MCF 10A (cell line): ENCODE measurements at places on chromosomes 6 and 20.

GRCh38 chr6:159800141-159800865 is at the start of gene PNLDC1:
Gene PNLDC1 (plus strand): TSS chr6:159800276. CDS start chr6:159800308, 32 bp downstream.
- DNase-seq: no peak

- no peak for DNase-seq
Measured at GRCh38 chr6:20704325-20705025, 170.2 kb downstream of the CDKAL1 start.

- DNase-seq: no peak
Measured at GRCh38 chr6:111804627-111805235, 68.5 kb downstream of the FYN start.

- DNase-seq: peak; percentile 11
Measured at GRCh38 chr6:27889628-27890444, 22.4 kb downstream of the OR2B2 start.

DNA sequence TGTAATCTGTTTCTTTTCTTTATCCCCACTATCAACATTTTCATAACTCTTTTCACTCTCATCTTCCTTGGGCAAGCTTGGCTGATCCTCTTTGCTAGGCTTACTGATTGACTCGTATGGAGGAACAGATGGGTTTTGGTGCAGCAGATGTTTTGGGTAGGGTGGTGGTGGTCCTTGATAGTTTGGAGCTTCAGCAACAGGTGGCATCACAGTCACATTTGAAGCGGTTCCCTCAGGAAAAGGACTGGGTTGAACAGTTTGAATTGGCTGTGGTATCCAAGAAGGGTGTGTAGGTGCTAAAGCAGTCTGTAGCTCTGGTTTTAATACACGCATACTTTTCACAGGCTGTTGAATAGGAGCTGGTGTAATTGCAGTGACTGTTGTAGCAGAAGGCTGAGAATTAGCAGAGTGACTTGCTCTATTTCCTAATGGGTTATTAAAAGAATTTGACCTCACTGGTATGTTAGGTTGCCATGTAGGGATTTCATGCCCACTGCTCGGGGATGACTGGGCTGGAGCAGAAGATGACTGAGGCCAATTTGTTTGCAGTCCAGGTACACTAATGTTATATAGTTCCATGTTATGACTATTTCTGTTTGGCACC is 34.5 kb downstream of the LATS1 start:
- DNase-seq: no peak

GRCh38 chr6:75114195-75114594 is 91.7 kb downstream of the COL12A1 start:
- DNase-seq: no peak

DNA sequence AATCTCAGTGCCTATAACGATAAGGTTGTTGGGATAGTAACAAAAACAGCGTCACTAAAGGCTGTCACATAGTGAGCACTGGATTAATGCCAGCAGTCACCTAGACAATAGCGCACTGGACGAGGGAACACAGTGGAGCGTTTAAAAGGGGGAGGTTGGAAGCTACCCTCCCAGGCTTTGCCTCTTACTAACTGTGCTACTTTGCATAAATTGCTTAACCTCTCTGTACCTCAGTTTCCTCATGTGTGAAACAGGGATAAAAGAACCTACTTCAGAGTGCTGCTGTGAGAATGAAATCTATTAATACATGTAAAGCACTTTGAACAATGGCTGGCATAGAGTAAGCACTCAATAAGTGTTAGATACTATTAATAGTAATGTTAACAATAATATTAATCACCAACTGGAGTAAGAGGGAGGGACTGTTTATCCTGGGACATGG is 10.5 kb downstream of the BCL2L1 start:
- DNase-seq: peak; percentile 28

DNA sequence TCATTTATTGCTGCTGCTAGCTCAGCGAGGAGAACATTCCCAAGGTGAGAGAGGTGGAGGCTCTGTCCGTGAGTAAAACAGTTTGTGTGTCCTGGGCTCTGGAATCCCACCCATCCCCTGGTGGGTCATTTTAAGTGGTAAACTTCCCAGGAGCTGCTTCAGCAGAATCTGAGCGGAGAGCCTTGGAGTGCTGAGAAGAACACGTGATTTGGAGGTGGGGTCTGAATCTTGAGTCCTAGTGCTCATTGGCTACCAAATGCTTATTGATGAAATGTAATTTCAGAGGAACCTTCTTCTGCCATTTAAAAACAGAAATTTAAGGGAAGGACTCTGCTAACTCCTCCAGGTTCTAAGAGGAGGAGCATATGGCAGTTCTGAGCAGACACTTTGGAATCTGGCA is 132.4 kb downstream of the CDH26 start:
- no peak for DNase-seq

DNA sequence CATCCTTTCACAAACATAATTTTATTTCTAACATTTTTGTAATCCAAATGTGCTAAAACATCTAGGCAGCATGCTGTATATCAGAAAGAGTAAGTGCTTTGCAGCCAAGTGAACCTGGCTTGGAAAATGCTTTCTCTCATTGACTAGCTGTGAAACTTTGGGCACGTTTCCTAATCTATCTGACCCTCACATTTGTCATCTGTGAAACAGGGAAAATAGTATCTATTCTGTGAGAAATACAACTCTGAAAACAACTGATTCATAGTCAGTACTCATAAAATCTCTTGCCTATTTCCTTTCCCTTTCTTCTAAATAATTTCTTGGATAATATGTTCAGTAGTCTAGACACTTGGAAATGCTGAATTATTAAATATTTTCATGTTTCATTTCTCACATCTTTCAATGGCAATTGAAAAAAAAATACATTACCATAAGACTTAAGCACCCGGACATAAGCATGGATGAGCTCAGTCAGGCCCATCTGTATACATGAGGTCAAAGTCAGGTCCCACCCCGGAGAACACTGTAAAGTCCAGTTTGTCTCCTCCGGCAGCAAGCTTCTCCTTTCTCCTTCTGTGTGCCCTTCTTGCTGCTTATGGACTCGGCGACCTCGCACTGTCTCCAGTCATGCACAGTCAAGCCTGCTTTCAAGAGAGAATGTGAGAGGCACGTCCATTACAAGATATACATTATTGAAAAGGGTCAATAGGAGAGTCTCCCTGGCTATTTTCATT is 455.0 kb upstream of the SOX4 start:
- no peak for DNase-seq

DNA sequence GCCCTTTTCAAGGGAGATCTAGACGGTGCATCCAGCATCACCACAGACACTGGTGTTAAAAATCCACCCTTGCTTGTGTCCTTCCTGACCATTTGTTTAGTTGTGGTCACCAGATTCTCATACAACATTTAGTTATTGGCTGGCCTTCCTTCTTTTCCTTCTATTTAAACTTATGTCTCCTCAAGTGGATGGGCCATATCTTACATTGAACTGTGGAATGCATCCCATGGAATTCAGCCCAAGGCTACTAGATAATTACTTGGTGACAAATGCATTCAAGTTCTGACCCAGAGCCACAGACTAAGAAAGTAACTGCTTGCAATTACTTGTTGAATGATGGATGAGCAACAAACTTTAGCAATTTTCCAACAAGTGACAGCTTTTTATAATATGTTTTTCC is 198.9 kb upstream of the SSTR4 start:
- no peak for DNase-seq

DNA sequence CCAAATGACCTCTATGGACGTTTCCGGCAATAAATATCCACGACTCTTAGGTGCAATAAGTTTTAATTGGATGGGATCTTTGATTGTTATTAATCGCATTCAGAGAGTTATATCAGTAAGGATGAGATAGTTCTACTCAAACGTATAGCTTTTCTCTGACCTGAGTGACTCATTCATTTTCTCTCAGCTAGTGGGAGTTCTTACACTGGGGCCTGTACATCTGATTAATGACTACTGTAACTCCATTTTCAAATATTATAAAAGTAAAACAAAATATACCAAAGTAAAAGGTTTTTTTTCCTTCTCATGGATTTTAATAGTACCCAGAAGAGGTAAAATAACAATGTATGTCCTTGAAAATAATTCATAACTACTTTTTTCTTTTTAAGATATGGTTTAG is 41.1 kb upstream of the SAMD5 start:
- no peak for DNase-seq

- no peak for DNase-seq
Measured at GRCh38 chr20:62908971-62909791, 17.1 kb downstream of the DIDO1 start.
